NCI-H1694 treated with DMSO at 0.1 percent for 48 hours (cell line): ENCODE measurements at places on chromosomes 7 and 10.

GRCh38 chr7:94431619-94432280 is 37.1 kb downstream of the COL1A2 start:
- DNase-seq: no peak

DNA sequence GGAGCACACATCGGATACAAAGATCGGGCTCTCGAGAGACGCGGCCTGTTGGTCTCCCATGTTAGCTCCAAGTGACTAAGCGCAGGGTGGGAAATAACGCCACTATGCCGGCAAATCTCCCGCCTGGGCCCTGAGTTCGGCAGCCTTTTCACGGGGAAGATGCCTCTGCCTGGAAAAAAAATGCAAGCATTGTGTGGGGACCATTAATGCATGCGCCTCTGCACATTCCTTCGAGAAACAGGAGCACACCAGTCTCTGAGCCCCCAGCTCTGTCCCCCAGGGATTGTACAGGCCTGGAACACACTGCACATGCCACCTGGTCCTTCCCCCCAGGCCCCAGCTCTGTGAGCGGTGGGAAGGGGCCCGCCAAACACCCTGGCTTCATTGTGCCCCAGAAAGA is 44.1 kb downstream of the FBXW4 start:
- no peak for DNase-seq

GRCh38 chr7:86928308-86928707 is 131.1 kb downstream of the ELAPOR2 start:
- no peak for DNase-seq

DNA sequence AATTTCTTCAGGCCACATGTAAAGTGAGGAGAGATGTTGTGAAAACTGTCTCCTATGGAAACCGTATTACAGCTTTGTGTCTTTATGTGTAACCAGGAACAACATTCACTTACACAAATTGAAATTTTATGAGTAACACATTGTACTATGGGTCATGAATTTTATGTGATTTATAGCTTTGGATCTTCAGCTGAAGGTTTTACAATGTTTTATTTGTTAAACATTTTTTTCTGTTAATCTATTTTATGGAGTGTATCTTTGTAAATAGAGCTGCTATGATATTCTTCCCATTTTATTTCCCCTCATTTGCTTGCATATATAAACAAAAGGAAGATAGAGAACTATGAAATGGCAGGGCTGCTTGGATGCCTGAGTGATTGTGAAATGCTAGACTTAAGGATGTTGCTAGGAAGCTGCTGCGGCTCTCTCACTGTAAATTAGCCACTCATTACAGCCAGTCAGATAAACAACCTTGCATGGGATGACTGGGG is 104.5 kb upstream of the PCLO start:
- no peak for DNase-seq
